ENCODE measurements at places on chromosomes 12 and 14.

DNA sequence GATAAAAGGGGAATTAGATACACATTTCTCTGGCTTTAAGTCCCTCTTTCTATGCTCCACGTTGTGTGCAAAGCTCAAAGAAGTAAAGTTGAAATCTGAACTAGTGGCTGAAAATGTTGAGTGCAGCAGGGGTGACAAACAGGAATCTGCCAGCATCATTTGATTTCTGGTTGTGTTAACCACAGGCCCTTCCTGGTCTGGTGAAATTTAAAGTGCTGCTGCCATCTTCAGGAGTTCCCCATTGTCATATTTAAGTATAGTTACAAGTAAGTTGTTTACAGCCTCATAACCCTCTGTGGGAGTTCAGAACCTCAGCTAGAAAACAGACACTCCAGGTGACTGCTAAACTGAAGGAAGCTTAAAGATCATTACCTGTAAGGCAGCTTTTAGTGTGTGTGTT, 90.9 kb upstream of the CCDC196 start:
- no peak for DNase-seq

GRCh38 chr12:65540140-65540539, 261.7 kb downstream of the MSRB3 start:
- no peak for DNase-seq

DNA sequence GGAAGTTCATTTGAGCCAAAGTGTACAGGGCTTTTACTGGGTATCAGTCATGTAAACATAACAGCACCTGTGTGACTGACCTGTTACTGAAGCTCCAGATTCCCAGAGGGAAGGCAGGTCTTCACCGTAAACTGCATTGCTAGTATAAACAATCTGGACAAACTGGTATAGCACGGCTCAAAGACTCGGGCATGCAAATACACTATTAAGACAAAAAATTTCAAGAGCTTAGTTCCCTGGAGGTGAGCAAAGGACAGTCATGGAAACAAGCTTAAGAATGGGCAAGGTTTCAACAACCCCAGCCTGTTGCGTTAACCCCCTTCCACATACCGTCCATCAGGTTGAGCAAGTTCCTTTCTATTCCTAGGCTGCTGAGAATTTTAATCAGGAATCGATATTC, 9.4 kb downstream of the PARP11 start:
- DNase-seq = no peak

GRCh38 chr14:76098916-76099675, 52.6 kb upstream of the GPATCH2L start:
- no peak for DNase-seq

DNA sequence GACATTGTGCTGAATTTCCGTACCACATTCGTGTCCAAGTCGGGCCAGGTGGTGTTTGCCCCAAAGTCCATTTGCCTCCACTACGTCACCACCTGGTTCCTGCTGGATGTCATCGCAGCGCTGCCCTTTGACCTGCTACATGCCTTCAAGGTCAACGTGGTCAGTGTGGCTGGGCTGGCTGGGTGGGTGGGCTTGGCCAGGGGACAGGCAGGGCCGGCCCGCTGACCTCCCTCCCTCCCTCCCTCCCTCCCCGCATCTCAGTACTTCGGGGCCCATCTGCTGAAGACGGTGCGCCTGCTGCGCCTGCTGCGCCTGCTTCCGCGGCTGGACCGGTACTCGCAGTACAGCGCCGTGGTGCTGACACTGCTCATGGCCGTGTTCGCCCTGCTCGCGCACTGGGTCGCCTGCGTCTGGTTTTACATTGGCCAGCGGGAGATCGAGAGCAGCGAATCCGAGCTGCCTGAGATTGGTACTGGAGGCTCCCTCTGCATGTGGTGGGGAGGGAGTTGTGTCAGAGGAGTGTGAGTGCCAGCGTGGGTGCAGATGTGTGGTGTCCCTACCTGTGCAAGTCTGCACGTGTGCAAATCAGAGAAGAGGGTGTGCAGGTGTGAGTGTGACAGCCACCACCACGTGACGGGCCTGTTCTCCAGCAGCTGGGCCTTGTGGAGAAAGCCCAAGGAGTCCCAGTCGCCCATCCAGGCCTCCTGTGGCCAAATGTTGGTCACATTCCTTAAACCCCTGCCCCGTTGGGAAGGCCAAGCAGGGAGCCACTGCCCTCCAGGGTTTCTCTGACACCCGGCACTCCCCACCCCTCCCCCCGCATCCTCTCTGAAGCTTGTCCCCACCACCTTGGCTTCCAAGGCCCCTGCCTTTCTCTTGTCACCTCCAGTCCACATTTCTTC, 5.3 kb downstream of the KCNH3 start:
- no peak for DNase-seq

DNA sequence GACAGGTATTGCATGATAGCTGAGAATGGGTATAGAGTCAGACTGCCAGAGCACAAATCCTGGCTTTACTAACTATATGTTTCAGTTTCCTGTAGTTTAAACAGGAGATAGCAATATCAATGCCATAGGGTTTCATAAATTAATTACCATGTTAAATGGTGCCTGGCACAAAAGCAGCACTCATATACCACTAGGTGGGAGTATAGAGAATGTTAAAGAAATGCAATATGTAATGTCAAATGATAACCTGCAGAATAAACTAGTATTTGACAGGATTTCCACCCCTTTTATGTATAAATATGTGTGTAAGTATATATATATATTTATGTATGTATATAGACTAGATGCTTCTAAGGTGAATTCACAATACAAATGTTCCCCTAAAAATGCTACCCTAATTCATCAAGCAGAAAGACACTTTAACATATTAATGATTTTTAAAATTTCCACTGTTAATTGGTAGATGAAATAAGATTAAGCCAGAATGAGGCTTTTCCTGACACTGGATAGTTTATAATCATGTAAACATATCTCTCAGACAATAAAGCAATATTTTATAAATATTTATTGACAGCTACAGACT, 8.6 kb downstream of the WDR89 start:
- DNase-seq = no peak

- DNase-seq = no peak
These were observed 128.1 kb upstream of the HMGA2 start for GRCh38 chr12:65696227-65696626.

- no peak for DNase-seq
These were observed 926.2 kb downstream of the VRK1 start for GRCh38 chr14:97723351-97723750.

DNA sequence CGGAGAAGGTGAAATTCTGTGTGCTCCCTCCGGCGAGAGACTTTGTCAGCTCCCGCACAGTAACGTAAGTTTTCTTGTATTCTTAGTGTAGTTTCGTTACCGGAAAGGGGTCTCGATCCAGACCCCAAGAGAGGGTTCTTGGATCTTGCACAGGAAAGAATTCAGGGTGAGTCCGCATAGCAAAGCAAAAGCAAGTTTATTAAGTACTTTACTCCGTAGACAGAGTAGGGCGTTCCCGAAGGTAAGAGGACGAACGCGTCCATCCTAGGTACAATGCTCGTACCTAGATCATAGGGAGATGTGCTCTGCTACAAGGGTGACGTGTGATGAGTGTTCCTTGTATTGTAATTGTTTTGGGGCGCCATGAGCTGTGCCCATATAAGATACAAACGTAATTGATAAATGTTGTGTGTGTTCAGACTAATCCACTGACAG, 293 bp downstream of the IFI27L1 start:
- no peak for DNase-seq

DNA sequence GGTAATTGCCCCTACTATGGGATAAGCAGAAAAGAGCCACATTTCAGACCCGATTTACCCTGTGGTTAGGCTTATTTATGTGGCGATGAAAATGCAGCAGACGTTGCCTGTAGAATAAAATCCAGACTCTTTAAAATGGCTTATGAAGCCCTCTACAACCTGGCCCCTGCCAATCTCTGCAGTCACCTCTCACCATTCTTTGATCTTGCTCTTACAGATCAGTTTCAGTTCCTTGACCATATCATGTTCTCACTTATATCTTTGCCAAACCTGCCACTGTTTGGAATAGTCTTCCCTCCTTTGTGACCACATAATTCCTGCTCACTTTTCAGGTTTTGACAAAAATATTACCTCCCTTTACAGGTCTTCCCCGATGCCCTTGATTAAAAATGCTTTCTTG, 264.3 kb upstream of the GARIN6 start:
- no peak for DNase-seq

GRCh38 chr12:92582475-92582874, 120.3 kb upstream of the PLEKHG7 start:
- DNase-seq = no peak

DNA sequence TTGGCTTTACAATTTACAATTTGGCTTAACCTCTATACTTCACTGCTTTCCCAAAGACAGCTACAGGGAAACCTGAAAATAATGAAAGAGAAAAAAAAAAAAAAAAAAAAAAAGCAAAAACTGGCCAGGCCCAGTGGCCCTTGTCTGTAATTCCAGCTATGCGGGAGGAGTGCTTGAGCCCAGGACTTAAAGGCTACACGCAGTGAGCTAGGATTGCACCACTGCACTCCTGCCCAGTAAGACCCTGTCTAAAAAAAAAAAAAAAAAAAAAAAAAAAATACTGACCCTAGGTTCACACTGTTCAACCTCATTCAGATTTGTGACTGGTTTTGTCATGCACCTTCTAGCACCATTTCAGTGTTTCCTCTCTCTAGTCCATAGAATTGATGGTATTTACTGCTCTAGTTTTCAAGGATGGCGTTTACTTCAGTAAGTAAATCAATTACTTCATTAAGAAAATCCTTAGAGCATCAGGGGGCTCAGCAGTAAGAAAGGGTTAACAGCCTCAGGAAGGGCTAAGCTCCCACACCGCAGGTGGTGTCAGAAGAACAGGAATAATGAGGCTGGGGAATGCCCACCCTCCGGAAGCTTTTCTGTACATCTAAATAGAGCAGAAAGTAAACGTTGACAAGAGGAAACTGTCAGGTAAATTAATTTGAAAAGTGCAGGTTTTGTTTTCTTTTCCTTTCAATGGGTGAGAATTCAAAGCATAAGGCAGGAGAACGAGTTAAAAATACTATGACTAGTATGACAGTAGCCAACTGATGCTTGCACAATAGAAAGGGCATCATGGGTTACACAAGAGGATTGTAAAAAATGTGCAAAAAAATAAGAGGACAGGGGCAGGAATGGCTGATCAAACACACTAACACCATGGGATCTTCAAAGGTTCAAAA, 115.0 kb upstream of the MDM1 start:
- DNase-seq = no peak

GRCh38 chr12:126480451-126480850, 1415.2 kb downstream of the AACS start:
- no peak for DNase-seq

- no peak for DNase-seq
These were observed 238.1 kb downstream of the SLC2A13 start for GRCh38 chr12:39867631-39868327.

Measured in esophagus squamous epithelium (tissue), 5 donors.